ENCODE measurements at places on chromosomes 7 and 10.

DNA sequence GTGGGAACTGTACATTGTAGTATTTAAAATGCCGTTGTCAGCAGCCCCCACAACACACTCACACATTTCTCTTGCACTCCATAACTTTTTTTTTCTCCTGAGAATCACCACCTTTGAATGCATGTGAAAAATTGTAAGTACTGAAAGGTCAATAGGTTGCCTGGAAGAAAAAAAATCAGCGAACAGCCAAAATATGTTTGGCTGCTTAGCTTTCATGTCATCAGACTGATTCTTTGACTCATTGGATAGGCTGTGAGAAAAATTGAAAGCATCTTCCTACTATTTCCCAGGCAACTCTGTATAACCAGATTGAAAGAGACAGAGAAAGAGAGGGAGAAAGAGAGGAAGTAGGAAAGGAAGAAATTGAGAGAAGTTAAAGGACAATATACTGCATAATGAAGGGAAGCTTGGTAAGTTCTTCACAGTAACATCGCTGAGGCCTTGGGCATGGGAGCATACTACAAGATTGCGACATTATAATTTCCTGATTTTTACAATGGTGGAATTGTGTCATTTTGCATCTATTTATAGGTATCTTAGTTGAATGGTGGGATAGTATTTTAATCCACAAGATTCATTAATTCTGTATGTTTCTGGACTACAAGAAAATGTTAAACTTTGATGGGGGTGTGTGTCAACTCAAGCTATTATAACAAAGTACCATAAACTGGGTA lies 249.3 kb upstream of the KCND2 start:
- DNase-seq, result no peak

DNA sequence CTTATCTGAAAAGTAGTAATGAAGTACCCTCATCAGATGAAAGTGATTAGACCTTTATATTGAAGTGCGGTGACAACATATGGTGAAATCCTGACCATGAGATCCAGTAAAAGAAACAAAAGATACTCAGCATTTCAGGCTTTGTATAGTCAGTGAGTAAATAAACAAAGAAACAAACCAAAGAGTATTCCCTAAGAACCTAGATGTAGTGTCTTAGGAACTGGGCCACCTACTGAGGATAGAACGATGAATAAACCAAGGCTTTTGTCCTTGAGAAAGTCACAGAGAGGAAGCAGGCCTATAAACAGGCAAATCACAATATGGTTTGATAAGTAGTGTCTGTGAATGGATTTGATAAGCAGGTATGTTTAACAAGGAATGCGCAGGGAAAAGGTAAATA lies 46.2 kb downstream of the ZNF277 start:
- DNase-seq, result no peak

GRCh38 chr10:49397036-49397999 lies 1.4 kb upstream of the DRGX start:
- no peak for DNase-seq

DNA sequence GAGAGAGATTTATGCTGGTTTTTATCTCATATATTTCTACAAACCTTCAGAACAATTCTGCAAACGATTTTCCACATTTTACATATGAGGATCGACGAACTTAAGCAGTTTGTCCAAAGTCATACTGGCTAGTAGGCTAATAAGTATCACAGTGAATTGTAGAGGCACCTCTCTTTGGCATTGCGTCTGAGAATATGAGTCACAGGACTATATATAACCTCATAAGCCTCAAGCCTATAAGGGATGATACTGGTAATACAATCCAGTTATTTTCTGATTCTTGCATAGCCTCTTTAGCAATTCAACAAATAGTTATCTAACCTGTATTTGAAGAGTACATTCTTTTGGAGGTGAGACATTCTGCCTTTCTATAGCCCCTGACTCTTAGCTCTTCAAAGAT lies 129.8 kb downstream of the GPR158 start:
- DNase-seq, result no peak

DNA sequence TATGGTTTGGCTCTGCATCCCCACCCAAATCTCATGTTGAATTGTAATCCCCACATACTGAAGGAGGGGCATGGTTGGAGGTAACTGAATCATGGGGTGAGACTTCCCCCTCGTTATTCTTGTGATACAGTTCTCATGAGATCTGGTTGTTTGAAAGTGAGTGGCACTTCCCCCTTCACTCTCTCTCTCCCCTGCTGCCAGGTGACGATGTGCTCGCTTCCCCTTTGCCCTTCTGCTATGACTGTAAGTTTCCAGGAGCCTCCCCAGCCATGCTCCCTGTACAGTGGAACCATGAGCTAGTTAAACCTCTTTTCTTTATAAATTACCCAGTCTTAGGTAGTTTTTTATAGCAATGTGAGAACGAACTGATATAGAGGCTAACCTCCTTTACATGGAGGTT lies 16.6 kb downstream of the PLPP4 start:
- no peak for DNase-seq

DNA sequence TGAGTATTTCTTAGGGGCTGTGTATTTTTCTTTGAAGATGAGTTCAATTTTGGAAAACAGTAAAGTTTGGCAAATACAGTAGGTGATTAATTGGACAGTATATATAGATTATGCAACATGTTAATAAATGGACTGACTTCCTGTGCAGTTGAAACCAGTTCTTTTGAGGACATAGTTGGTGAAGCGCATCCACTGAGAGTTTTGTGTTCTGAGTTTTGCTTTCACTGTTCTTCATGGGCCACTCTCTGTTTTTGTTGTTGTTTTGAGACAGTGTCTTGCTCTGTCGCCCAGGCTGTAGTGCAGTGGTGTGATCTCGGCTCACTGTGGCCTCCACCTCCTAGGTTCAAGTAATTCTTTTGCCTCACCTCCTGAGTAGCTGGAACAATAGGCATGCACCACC lies 109.0 kb downstream of the SDHAF3 start:
- no peak for DNase-seq

DNA sequence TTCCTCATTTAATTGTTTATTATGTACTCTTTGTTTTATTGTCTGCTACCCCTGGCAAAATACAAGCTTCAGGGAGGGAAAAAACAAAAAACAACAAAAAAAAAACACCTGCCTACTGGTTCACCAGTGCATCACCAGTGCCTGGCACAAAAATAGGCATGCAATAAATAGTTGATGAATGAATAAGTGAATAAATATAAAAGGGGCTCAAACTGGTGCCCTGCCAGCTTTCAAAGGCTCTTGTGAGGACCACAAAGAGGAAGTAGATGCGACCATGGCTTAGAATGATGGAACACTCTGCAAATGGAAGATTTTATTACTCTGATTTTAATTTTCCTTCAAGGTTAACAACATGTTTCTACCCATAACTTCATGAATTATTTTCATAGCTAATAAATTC lies 213.0 kb upstream of the INHBA start:
- no peak for DNase-seq

DNA sequence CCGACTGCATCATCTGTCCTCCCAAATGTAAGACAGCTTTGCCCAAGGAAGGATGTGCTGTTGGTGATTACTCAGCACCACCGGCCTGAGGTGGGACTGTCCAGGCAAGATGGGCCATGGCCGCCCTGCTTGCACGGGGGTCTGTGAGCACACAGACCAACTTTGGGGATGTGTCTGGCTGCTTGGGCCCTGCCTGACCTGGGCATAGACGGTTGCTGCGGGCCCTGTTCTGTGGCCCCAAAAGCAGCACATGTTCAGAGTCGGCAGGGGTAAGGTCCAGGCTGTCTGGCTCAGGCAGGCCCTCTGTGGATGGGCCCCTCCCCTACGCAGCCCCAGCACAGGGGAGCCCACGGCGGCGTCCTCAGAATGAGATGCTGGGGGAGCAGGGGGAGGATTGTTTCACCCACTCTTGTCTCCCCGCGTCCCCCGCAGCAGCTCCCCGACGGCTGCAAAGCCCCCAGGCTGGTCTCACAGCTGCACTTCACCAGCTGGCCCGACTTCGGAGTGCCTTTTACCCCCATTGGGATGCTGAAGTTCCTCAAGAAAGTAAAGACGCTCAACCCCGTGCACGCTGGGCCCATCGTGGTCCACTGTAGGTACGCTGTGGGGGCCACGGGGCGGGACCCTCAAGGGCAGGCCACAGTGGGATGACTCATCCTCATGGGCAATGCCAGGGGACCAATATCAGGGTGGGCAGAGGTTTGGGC lies 58.4 kb downstream of the MKI67 start:
- no peak for DNase-seq

DNA sequence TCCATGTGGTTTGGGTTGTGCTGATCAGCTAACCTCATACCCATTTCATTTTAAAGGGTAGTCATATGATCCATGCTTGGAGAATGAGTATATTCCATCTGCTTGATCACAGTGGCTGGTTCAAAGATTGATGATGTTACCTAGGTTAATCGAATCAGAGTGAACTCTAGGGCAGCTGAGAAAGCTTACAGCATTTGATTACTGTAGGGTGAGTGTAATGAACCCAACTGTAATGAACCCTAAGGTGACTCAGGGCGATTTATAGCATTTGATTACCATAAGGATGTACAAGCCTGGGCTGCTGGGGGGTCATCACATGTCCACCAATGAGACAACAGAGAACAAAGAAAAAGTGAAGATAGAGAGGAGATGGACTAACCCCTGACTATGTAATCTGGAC lies 523.1 kb downstream of the ADRA2A start:
- no peak for DNase-seq

DNA sequence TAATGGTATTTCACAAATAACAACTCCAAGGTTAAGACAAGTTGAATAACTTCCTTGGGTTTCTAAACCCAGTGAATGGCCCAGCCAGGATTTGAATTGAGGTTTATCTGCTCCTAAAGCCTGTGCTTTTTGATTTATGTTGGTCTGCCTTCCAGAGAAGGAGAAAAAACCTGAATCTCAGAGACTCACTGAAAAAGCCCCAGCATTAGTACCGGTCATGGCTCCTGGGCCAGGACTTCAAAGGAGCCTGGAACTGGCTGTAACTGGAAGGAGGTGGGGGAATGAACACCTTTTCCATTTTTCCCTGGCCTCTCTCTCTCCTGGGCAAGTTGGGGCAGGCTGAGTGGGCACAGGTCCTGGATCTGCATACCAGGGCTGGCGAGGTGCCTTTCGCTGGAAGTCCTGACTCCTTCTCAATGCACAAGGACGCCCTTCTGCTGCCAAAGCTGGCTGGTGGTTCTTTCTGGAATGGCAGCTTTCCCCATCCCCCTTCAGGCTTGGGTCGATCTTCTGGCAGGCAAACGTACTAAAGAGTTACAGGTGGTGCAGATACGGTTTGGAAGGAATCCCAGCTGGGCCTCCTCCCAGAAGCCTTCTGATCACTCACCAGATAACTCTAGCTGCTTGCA lies 268.2 kb downstream of the PTEN start:
- no peak for DNase-seq

- no peak for DNase-seq
Measured at GRCh38 chr10:51007781-51008180, 66.5 kb upstream of the PRKG1 start.

GRCh38 chr7:33044401-33044718 lies 18.2 kb downstream of the NT5C3A start:
- DNase-seq, result no peak

DNA sequence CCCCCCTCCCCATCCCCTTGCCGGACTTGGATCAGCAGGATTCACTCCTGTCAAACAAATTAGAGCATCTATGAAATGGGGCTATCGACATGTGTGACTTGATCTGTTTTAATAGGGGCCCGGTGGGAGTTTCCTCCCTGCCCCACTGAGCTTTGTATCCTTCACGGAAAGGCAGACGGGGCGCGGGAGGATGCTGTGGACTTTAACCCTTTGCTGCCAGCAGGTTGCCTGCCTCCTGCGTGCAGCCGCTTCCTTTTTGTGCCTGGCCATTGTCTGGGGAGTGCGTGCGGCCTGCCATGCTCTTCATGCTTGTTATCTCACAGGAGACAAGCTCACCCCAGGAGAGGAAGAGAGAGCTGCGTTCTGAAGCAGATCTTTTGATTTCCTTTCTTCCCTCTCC lies 512.8 kb upstream of the GALNT17 start:
- no peak for DNase-seq

DNA sequence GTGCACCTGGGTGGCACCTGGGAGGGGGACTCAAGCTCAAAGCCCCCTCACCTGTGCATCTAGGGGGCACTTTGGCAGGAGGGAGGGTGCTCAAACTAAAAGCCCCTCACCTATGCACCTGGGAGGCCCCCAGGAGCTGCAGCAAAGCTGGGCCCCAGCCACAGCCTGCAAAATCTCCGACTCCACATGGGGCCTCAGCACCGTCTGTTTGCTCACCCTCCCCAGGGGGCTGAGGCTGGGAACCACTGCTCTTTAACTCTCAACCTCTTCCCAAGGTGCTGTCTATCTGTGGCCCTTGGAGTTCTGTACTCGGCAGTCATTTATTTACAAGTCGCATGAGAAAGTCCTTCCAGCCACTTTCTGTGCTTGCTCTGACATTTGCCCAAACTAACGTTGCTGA lies 458.4 kb downstream of the DNAJB6 start:
- no peak for DNase-seq

- DNase-seq, result no peak
Measured at GRCh38 chr10:129932182-129932581, 31.9 kb downstream of the EBF3 start.

DNA sequence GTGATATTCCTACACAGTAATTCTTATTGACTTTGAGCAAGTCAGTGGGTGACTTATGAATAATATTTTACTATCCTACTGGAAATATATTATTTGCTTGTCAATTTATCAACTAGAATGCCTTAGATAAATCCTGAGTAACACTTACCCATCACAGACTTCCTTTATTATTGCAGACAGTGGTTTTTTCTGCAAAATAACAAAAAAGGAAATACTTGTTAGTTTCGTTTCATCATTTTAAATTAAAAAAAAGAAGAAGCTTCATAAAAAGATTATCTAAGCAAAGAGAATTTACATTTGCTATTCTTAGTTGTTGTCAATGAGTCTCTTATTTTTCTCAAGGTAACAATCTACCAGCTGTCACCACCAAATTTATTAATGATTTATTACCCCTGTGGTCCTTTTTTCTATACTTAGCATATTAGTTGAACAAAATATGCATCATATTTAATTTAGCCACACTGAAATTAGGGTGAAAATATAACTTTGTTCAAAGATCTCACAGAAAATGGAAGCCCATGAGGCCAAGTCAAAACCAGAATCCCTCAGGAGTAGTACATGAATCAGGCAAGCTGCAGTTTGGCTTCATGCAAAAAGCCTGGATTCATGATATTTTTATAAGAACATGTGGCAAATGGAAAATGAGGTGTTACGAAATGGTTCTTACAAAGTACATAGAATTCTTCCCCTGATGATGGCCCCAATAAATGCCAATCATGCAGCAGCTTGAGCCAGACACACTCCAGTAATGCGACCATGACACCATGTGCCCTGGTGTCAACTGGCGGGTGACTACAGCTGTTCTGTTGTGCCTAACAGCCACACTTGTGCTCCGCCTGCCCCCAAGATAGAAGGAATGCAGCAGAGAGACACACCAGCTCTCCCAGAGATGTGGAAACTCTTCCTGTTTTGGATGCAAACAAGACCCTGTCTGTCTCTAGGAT lies 132.6 kb downstream of the ELMO1 start:
- no peak for DNase-seq
